Activated naive CD8-positive, alpha-beta T cell treated with anti-CD3 and anti-CD28 coated beads for 36 hours (primary cell): ENCODE measurements at places on chromosomes 7 and 10.

- DNase-seq, result peak; percentile 58
Observed at GRCh38 chr10:5873515-5873995, 16.1 kb downstream of the ANKRD16 start.

- no peak for DNase-seq
Observed at GRCh38 chr7:114785496-114785895, 136.4 kb upstream of the MDFIC start.

DNA sequence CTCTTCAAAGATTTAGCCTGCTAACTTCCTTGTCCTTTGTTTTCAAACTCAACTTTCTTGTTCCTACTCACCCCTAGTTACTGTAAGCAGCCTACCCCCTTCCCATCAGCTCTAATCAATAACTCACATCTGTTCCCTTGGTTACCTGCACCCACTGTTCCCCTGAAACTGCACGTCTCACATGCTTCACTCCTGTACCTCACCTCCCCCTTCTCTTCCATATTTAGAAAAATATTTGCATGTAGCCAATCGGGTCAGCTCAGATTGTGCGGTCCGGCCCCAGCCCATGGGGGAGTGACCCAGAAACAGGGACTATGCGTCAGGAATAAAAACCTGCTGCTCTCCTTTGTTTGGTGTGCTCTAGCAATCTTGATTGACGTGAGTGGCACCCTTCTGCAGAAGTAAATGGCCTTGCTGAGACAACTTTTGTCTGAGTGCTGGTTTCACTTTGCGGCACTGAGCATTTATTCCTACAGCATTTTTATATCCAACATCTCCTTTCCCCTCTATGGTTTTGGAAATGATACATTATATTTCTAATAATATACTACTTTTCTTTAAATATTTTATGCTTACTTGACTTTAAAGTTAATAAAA, 21.1 kb upstream of the FAM221A start:
- DNase-seq, result no peak

DNA sequence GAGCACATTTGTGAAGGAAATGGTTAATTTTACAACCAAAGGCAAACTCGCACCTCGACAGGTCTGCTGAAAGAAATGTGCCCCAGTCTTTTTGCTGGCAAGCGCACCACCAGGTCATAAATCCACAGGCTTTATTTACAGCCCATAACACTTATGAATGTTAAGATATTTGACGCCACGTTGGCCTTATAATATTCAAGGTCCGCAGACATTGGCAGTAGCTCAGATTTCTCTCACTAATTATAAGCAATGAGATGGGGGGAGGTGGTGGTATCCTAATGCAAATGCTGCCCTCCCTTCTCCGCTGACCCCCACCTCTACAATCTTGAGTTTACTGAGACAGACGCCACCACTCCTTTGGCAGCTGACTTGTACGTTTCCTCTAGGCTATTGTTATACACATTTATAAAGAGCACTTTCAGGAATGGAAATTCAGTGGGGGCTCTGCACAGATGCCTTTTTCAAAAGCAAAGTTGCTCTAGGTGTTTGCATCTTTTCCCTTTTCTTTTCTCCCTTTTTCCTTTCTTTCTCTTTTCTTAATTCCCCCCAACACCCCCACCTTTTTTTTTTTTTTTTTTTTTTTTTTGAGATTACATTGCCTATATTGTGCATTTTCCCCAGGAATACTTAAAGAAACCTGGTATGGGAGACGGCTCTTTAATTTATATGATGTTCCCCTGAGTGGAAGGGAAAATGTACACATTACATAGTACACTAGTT, 6.7 kb downstream of the TCF7L2 start:
- no peak for DNase-seq

DNA sequence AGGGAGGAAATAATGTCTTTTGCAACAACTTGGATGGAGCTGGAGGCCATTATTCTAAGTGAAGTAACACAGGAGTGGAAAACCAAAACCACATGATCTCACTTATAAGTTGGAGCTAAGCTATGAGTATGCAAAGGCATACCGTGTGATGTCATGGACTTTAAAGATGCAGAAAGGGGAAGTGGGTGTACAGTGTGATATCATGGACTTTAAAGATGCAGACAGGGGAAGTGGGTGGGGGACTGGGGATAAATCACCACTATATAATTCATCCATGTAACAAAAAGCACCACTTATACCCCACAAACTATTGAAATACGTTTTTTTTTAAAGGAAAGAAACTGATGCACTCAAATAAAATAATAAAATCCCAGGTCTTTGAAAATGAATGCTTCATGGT, 29.5 kb downstream of the LYZL2 start:
- DNase-seq, result no peak

- DNase-seq, result no peak
Observed at GRCh38 chr7:74033372-74034311, 5.7 kb downstream of the ELN start.

GRCh38 chr7:22444181-22444971, 55.6 kb downstream of the STEAP1B start:
- no peak for DNase-seq

GRCh38 chr10:116268976-116269375, 4.0 kb downstream of the GFRA1 start:
- no peak for DNase-seq

DNA sequence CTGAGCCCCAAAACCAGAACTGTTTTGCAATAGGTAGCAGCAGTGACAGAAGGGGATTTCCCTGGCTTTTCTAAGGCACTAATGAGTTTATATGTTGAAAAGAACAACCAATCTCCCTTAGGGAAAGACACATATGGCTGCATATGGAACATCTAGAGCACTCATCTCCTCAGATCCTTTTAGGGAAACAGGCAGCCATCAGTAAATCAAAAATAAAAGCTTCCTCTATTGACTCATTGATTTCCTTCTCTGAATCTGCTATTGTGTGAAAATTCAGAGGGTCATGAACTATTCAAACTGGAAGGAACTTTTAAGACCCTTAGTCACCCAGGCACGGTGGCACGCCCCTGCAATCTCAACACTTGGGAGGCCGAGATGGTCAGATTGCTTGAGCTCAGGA, 110.9 kb upstream of the NANOS1 start:
- no peak for DNase-seq

DNA sequence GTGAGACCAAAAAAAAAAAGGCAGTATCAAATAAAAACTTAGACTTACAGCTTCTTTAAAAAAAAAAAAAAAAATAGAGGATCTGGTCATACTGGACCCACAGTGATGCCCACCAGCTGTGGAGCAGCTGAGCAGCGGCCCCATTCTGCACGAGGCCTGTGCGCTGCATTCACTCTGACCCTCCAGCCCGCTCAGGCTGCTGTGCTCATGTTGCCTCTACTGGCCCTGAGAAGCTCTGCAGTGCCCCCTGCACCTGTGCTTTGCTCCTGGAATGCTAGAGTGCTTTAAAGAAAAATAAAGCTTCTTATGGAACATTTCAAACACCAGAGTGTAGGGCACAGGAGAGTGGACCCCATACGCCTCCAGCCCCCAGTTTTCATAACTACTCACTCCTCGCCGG, 33.2 kb downstream of the TMEM120A start:
- no peak for DNase-seq

DNA sequence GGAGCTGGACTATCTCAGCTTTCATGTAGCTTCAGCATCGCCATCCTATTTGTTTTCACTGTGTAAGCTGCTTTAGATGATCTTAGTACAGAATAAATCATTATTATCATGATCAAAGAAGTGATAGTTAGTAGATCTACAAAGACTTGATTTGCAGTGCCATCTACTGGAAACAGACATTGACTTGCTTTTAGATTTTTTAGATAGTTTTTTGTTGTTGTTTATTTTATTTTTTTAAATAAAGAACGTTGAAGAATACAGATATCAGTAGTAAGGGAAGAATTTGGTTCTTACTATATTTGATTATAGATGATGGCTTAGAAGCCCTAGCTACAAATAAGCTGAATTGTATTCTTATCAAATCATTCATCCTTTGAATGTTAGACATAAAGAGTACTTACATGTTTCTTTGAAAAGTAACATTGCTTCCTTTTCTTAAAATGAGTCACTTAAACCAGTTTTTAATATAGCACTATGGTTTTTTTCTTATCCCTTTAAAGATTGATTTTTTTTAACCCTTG, 6.3 kb upstream of the SFMBT2 start:
- no peak for DNase-seq

GRCh38 chr7:130505753-130506152, 13.9 kb downstream of the MEST start:
- no peak for DNase-seq

DNA sequence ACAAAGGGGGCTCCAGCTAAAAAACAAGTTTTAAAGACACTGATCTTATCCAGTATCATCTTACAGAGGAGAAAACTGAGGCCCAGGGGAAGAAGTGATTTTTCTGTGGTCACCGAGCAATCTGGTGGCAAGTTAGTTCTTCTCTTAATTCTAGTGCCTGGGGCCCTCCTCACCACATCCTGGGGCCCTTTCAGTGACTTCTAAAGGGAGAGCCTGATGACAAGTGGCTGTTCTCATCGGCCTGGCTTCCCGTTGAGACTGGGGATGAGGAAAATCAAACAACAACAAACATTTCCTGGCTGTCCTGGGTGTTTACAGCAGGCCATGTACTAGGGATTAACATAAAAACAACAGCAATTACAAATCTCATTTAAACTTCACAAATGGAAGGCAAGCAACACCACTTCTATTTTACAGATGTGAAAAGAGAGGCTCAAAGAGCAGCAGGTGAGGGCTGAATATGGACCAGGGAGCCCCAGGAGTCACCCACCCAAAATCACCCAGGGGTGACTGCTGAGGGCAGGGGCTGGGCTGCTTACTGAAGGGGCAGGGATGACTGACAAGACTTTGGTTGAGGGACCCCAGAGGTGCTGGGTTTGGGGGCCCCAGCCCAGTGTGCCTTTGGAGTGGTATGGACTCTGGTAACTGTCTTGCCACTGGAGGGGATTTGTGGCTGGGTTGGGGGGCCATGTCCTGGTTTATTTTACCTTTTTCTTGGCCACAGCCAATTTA, 24.7 kb upstream of the MTPAP start:
- DNase-seq, result peak; percentile 54

- DNase-seq, result no peak
Observed at GRCh38 chr7:130994378-130995115, 260.5 kb upstream of the KLF14 start.

- DNase-seq, result no peak
Observed at GRCh38 chr10:112159469-112159868, 24.1 kb downstream of the GPAM start.

DNA sequence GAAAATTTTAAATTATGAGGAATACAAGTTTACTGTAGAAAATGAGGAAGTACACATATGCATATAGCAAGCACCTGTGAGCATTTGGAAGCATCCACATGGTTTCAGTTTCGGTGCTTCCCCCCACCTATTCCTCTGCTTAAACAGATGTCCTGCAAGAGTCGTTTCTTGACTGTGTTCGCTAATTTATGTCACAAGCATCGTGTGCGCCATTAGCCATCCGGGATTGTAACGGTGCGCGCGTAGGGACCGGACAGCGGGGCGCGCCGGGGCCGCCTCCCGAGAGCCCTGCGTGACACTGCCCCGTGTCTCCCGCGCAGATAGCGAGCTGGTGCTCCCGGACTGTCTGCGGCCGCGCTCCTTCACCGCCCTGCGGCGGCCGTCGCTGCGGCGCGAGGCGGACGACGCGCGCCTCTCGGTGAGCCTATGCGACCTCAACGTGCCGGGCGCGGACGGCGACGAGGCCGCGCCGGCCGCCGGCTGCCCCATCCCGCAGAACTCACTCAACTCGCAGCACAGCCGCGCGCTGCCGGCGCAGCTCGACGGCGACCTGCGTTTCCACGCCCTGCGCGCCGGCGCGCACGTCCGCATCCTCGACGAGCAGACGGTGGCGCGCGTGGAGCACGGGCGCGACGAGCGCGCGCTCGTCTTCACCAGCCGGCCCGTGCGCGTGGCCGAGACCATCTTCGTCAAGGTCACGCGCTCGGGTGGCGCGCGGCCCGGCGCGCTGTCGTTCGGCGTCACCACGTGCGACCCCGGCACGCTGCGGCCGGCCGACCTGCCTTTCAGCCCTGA, 90.9 kb downstream of the NEURL1 start:
- DNase-seq, result peak; percentile 66
